Stimulated activated CD8-positive, alpha-beta memory T cell treated with anti-CD3 and anti-CD28 coated beads, Interleukin-4, amount 100 ng/mL, for 48 hours (primary cell): ENCODE measurements at places on chromosomes 12 and 14.

DNA sequence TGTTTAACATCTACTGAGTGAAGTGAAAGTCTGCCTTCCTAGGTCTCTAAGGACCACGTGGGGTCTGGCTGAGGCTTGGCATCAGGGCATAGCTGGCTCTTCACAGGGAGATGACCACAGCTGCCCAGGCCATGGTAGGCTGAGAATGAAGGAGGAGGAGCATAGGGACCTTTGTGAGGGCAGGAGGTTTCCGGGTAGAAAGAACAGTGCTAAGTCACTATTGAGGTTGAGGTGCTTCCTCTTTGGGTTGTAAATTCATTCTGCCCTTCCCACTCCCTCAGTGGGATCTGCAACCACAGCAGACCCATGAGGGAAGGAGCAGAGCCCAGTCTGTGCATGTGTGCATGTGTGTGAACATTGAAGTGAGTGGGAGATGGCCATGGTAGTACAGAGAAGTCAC is 909.6 kb downstream of the VRK1 start:
- peak; percentile 32 for DNase-seq

- no peak for DNase-seq
Measured at GRCh38 chr14:67167420-67168109, 21.7 kb upstream of the GARIN2 start.

GRCh38 chr14:77219591-77219990 is 38.0 kb downstream of the TMEM63C start:
- no peak for DNase-seq

DNA sequence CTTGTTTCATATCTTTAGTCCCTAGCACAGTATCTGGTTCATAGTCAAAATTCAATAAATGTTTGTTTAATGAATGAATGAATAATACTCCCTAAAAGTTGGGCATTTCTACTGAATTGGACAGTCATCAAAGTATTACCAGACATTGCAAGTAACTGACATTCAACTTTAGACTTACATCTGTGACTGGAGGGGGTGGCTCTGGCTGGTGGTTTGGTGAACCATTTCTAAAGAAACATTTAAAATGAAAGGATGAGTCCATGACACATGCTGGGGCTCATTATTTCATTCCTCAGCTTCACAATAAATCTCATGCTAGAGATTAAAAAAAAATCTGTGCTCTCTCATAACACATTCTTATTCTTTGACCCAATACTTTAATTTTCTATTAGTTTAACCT is 20.6 kb upstream of the CSRNP2 start:
- DNase-seq, result peak; percentile 45

- no peak for DNase-seq
Measured at GRCh38 chr14:70713096-70713495, 71.4 kb downstream of the TTC9 start.

GRCh38 chr12:47038270-47038748 is 41.1 kb upstream of the PCED1B start:
- no peak for DNase-seq

DNA sequence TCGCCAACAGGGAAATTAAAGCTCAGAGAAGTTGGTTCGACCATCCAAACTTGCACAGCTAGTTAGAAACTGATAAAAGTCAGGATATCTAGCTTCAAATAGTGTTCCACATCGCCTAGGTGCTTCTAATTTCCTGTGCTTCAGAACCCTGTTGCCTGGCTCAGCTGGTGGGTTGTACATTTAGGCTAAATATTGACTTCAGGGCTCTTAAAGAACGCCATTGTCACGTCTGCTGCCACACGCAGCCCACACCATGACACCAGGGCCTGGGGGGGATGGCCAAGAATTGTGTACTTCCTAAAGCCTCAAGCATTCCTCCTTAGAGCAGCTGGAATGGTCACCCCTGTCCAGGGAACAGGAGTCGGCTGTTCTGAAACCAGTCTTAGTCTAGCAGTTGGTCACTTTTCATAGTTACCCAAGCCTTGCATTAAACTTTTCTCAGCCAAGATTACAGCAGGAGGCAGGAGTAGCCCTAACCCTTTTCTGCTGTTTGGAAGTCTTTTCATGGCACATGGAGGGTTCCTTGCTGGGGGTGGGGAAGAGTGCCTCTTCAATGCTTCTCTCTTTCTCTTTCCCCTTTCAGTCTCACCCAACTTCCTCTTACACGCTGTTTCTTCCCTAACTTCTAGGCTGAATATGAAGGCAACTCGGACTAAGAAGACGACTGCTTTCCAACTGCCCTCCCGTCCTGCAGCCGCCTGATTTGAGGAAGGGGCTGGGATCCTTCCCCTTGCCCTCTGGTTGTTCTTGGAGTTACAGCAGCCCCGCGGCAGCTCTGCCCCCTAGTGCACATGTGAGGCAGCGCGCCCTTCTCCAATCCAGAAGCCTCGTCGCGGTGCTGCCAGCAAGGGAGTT is 17.1 kb downstream of the FOS start:
- DNase-seq, result peak; percentile 86

- no peak for DNase-seq
Measured at GRCh38 chr14:100840286-100841065, 14.6 kb downstream of the MEG3 start.

DNA sequence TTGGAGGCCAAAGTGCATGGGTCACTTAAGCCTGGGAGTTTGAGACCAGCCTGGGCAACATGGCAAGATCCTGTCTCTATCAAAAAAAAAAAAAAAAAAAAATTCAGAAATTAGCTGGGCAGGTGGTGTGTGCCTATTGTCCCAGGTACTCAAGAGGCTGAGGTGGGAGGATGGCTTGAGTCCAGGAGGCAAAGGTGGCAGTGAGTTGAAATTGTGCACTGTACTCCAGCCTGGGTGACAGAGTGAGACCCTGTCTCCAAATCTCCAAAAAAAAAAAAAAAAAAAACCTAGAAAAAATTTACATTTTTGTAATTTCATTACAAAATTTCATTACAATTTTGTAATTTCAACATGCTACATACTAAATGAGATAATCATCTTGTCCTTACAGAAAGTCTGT is 42.7 kb downstream of the SYNE2 start:
- no peak for DNase-seq

- DNase-seq, result no peak
Measured at GRCh38 chr14:54535126-54535525, 25.4 kb downstream of the CGRRF1 start.

GRCh38 chr14:52044791-52045522 is 23.9 kb downstream of the NID2 start:
- DNase-seq, result no peak

DNA sequence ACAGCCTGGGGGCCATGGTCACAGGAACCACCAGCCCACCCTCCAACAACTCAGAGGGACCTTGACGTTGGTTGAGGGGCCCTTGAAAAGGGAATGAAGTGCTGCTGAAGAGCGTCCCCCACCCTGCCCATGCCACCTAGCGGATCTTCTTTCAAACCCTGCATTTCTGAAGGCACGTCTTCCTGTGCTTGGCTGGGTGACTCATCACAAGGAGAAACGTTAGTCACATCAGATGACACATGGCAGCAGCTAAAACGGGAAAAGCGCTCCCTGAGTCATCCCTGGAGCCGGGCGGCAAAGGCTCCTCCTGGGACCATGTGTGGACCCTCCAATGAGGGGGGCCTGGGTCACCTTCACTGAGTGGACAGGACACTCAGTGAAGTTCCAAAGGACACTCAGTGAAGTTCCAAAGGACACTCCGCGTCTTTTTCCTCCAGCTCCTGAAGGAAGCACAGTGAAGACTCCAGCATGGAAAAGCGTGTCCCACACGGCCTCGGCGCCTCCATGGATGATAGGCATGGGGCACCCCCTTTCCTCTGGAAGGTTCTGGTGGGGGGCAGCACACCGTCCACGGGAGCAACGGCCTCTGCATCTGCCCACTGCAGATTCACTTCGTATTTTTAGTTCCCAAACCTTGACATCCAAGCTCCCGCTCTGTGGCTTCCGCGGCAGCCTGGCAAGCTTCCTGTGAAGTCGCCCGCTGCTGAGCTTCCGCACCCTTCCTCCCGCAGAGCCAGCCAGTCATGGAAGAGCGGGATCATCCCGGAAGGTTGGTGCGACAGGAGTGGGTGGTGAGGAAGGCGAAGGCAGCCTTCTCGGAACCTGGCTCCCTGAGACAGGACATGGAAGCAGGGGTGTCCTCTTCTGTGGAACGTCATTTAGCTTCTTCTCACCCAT is 383.4 kb downstream of the VRK1 start:
- DNase-seq, result no peak

- peak; percentile 66 for DNase-seq
Measured at GRCh38 chr14:99189201-99189801, 82.7 kb downstream of the BCL11B start.

- DNase-seq, result no peak
Measured at GRCh38 chr12:76246611-76247010, 101.6 kb downstream of the BBS10 start.

GRCh38 chr14:101934601-101935150 is 29.7 kb upstream of the DYNC1H1 start:
- no peak for DNase-seq

DNA sequence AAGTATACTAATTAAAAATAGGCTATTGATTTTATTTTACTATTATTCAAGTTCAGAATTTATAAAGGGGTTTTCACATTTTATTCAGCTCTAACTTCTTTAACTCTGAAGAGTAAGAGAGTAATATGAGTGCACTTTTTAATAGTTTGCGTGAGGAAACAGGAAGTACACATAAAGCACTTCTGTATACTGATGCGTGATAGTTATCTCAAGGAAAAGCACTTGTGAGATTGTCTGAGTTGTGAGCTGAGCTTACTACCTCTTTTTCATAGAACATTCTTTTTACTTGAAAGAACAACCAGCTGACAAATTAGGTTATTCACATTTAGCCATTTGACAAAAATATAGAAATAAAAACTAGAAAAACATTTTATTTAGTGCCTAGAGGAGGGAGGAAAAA is 1.9 kb downstream of the RAD51AP1 start:
- DNase-seq, result no peak

DNA sequence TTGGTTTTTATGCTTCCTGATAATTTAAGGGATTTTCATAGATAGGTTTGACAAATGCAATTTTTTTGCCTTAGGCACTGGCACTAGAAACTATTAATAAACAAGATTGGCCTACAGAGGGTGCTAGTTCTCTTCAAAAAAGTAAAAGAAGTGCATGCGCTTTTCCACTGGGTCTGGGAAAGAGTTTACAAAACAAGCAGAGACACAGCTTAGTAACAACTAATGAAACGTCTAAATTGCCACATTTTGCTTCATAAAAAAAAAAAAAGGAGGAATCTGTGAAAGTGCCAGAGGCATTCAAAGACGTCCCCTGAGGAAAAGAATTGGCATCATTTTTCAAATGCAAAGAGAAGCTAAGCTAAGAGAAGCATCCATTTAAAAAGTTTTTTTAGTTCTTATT is 58.3 kb upstream of the EEA1 start:
- no peak for DNase-seq
